ENCODE measurements at places on chromosomes 4 and X.
A peak's percentile ranks its signal among the peaks of the same experiment; 100 is the strongest.

GRCh38 chr4:85084371-85085094, 118.0 kb upstream of the WDFY3 start:
- DNase-seq = peak; percentile 32

DNA sequence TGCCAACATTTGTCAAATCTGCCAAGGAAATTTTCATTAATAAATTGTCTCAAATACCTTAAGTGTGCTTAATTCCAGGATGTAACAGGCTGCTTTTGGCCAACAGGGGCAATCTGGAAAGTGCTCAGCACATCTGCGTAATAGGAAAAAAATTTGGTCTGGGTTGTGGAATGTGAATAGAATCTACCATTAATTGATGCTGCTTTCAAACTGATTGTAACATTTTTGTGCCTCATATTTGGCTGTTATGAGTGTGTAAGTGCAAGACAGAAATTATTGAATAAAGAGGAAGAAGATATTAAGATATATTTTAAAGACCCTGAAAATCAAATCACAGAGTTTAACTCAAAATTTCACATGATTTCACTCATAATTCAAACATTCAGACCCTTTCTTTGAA, 41.1 kb downstream of the REELD1 start:
- DNase-seq = no peak

GRCh38 chr4:75786526-75786925, 62.1 kb downstream of the USO1 start:
- DNase-seq = no peak

GRCh38 chr4:112214390-112215264, 17.0 kb upstream of the AP1AR start:
- DNase-seq = peak; percentile 22

DNA sequence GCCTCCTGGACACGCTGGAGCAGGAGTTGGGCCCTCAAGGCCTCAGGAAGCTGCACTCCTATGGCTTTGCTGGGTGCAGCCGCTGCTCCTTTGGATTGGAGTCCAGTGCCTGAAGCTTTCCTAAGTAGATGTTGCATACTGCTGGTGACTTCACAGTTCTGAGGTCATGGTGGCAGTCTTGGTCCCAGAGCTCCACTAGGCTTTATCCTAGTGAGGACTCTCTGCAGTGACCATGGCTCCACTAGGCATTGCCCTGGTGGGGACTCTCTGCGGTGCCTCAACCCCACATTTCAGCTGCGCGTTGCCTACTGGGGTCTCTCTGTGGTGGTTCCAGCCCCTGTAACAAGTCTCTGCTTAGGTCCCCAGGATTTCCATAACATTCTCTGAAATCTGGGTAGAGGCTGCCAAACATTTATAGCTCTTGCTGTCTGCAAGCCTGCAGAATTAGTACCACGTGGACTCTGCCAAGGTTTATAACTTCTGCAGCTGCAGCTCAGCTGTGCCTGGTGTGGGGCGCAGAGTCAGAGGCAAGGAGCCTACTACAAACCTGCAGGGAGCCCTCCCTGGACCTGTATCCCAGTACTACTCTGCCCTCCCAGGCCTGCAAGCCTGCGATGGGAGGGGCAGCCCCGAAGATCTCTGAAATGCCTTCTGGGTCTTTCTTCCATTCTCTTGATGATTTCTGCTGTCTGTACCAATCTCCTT, 46.0 kb upstream of the NFKB1 start:
- DNase-seq = no peak

DNA sequence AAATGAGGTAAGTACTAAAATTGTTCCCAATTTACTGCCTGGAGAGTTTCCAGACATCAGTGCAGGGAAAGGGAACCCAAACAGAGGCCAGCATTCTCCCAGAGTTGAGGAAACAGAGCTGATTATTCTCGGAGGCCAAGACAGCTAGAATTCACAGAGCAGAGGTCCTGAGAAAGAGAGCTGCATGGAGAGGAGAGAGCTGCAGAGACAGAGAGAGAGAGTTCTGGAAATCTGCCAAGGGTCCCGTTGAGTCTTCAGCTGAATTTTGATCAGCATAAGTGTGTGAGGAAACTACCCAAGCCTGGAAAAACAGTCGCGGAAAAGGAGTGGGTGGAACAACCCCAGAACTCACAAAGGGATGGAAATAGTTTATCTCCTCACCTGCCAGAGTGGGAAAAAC, 43.8 kb upstream of the GPR173 start:
- no peak for DNase-seq

DNA sequence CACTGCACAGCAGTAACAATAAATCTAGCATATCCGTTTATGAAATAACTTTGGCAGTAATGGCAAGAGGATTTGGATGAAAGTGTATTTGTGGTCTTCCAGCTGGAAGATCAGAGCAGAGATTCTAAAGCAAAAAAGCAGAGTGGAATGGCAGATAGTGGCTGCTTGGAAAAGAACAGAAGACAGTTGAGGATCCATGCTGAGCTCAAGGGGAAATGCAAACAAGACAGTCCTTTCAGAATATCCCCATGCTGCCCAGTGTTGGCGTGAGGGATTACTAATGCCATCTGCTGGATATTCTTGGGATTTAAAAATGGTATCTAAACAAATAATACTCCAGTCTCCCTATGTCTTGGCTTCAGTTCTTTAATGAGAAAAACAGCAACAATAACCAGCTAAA, 629.1 kb upstream of the ATOH1 start:
- peak; percentile 56 for DNase-seq

DNA sequence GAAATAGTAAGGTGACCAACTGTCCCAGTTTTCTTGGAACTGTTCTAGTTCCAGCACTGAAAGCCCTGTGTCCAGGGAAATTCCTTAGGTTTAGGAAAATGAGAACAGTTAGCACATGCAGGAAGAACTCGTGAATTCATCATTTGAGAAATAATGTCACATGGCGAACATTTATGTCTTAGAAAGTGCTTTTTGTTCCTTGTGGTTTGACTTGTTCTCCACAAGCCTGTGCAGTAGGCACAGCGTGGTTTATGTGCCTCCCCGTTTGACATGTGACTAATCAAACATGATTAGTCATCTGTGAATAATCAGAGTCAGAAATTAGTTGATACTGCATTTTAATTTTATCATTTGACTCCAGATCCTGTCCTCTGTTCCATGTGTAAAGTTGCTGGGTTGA, 556.0 kb upstream of the CPEB2 start:
- DNase-seq = no peak

DNA sequence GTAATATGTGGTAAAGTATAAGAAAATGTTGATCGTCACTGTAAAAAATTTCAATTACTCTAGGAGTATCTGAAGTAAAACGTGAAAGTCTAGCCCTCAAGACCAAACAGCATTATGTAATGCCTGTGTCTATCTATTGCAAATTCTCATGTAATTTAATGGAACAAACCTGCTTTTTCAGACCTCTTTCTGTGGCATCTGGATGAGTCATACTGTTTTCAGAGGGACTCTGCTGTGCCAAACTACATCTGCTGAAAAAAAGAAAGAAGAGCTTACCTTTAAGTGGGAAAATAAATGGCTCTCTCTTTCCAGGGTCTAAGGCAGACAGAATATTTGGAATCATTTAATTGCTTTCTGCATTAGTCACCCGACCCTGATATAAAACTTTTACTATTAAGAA, 89.8 kb upstream of the ARMCX2 start:
- no peak for DNase-seq

GRCh38 chr4:118979712-118980111, 91.1 kb downstream of the SYNPO2 start:
- DNase-seq = no peak

GRCh38 chr4:68803013-68803412, 12.8 kb upstream of the UGT2B10 start:
- DNase-seq = no peak

GRCh38 chr4:83171436-83172039, 57.0 kb upstream of the PLAC8 start:
- no peak for DNase-seq

- no peak for DNase-seq
Observed at GRCh38 chrX:13285229-13285628, 34.6 kb downstream of the ATXN3L start.

DNA sequence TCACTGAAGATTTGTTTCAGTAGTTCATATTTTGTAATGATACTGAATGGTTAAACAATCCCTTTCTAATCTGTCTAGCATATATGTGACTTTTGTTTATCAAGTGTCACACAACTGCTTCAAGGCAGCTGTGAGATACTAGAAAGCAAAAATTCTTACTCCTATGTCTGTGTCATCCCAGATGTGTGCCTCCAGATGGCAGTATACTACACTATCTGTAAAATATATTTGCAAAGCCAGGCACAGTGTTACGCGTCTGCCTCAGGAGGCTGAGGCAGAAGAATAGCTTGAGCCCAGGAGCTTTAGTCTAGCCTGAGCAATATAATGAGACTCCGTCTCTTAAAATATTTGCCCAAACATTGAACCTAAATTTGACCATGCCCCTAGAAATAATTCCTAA, 4.0 kb downstream of the NUDT10 start:
- peak; percentile 52 for DNase-seq

All from HEK293T (cell line).